ENCODE measurements at places on chromosomes 1 and 21.

- no peak for DNase-seq
Observed at GRCh38 chr1:153883223-153883622, 39.5 kb downstream of the GATAD2B start.

GRCh38 chr1:109490029-109490933 lies 3.6 kb upstream of the CYB561D1 start:
- peak; percentile 19 for DNase-seq

DNA sequence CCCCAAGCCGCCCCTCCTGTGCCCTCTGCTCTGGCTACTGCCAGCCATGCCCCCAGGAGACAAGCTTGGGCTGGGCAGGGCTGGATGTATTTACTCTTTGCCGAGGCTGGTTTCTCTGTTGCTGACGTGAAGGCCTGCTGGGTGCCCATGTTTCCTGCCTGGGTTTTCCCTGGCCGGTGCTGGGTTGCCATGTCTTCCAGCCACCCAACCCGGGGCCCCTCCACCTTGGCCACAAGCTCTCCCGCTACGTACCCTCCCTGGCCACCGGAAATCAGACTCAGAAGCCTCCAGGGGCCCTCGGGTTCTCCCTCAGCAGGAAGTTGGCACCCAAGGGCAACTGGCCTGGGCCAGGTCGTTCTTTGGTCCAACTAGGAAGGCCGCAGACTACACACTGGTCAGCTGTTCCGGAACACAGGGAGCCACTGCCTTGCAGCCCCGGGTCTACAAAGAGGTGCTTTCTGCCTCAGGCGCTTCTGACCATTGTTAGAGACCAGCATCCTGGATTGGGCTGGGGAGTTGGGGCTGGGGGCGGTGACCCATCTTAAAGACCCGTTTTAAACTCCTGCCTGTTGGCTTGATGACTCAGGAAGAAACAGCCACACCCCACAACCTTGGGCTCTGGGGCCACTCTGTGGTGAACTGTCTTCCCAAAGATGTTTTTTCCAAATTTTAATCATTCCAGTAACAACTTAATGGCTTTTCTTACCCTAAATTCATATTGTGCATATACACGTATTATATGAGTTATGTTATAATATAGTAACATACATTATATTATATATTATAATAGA lies 71.2 kb upstream of the RUNX3 start:
- no peak for DNase-seq

GRCh38 chr1:117607471-117607870 lies 1.6 kb downstream of the TENT5C start:
- DNase-seq: no peak

- no peak for DNase-seq
Observed at GRCh38 chr1:1858382-1859086, 32.4 kb downstream of the GNB1 start.
